ENCODE measurements at places on chromosomes 6 and 20.

GRCh38 chr6:160132776-160133338 is 11.2 kb downstream of the SLC22A1 start:
- no peak for DNase-seq

GRCh38 chr6:87600576-87600975 is 10.6 kb downstream of the ORC3 start:
- no peak for DNase-seq

DNA sequence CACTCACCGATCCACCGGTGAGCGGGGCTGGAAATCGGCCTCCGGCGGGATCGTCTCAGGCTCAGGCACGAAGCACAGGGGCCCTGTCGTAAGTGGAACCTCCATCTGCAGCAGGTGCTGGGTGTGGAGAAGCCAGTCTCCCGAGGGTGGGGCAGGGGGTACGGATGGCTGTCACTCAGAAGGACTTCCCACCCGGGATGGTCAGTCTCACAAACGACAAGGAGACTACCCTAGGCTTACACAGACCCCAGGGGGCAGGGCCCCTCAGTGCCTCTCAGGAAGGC is 27.8 kb downstream of the YTHDF1 start:
- DNase-seq: no peak

DNA sequence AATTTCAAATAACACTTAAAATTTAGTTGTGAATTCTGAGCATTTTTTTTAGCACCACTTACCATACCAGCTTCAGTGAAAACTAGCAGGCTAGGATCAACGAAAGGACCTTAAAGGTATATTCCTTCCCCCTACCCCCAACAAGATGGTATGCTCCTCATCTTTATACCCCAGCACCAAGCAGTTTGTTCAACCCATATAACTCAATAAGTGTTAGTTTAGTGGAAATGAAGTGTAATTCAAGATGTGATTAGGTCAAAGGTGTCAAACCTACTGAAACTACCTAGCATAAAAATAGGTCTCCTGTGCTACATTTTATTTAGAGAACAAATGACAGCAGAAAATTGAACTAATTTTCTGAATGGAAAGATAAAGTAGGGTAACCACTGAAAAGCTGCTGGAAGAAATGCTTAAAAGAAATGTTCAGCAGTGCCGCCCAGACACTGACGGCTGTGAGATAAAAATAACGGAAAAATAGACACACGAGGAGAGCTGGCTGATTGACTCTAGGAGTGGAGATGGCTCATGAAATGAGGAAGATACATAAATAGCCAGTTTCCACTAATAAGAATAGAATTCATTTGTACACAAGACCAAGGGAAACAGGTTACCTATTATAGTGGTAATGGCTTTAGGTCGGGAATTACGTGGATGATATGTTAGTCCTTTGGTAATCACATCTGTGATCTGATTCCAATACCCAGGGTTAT is 94.8 kb downstream of the IPCEF1 start:
- no peak for DNase-seq

- no peak for DNase-seq
These were observed 281.2 kb upstream of the DEFB112 start for GRCh38 chr6:50330963-50331362.

GRCh38 chr6:74491844-74492374 is 713.9 kb downstream of the COL12A1 start:
- DNase-seq: no peak

- DNase-seq: no peak
These were observed 217.3 kb upstream of the TENT5A start for GRCh38 chr6:81969814-81970213.

GRCh38 chr20:431012-431904 is 23.2 kb downstream of the RBCK1 start:
- peak; percentile 59 for DNase-seq

GRCh38 chr20:16695628-16696027 is 34.2 kb upstream of the SNRPB2 start:
- no peak for DNase-seq

- no peak for DNase-seq
These were observed 8.7 kb upstream of the POU3F2 start for GRCh38 chr6:98825600-98826230.

DNA sequence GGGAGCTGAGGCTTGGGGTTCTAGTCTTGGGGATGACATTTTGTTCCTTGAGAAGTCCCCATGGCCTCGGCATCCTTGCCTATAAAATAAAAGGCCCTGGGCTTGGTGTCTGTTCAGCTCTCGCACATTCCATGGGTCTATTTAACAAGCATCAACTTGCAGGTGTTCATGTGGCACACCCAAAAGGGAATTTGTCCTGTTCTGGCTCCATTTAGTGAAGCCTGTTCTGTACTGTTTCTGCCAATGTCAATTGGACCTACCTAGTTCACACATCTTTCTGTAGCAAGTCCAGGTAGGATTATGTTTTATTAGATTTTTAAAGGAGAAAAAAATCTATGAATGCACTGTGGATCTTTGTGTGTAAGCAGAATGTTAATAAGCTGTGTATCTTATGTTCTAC is 262.0 kb downstream of the HIVEP2 start:
- DNase-seq: no peak

DNA sequence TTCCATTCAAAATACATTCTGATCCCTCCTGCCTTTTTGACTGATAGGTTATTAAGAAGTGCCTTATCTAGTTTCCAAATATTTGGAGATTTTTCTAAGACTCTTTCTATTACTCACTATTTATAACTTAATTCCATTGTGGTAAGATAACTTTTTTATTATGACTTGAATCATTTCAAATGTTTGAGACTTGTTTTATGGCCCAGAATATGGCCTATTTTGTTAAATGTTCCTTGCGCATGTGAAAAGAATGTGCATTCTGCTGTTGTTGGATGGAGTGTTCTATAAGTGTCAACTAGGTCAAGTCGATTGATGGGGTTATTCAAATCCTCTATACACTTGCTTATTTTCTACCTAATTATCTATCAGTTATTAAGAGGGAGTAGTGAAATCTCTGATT is 13.1 kb upstream of the TCP11 start:
- no peak for DNase-seq

GRCh38 chr6:125149256-125150144 is 4.1 kb upstream of the TPD52L1 start:
- no peak for DNase-seq

GRCh38 chr6:117960877-117961276 is 53.8 kb downstream of the SLC35F1 start:
- no peak for DNase-seq

GRCh38 chr20:38633577-38634093 is 32.0 kb downstream of the ARHGAP40 start:
- peak; percentile 80 for DNase-seq

DNA sequence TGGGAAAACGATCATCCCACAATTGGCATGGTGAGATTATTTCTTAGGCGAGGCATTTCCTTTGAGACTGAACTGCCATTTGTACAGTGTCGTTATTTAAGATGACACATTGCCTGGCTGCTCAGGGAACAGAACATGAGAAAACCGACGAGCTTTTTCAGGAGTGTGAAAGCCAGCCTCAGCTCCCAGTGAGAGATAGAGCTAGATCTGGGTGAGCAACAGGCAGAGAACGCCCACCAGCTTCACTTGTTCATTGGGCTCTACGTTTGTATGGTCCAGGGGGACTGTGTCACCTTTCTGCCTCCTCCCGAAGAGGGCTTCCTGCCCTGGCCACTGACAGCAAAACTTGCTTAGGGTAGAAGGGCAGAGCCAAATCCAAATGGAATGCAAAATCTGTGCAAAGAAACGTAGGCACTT is 378.1 kb downstream of the RNGTT start:
- no peak for DNase-seq

DNA sequence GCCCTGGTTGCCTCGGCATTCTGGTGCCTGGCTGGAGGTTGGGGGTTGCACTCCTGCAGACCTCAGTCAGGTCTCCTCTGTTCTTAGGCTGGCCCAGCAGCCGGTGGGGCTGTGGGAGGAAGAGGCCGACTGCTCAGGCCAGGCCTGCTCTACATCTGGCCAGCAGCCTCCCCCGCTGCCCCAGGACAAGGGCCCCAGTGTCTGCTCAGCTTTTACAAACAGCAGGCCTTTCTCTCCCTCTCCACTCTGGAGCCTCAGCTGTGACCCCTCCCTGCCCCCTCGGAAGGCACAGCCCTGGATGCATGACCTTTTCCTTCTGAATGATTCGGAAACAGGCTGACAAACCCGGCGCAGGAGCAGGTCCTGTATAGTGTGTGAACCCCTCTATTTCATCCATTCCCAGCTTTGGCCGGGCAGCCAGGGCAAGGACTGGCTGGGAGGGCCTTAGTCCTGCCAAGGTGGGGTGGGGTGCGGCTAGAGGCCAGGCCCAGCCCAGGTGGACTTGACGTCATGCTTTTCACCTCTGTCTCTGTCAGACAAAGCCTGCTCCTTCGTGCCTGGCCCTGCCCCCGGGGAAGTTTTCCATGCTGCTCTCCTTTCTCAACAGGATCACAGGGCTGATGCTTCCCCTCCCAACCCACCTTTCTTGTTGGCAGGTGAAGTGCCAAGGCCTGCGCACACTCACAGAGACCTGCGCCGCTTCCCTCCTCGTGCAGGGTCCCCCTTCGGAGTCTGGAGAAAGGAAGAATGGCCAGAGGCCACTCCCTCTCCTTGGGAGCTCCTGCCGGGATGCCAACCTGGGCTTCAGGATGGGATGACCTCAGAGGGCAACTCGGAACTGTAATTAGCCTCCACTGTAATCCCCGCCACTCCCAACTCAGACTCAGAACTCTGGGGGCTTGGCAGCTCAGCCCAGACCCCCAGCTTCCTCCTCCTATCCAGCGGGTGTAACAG is 10.1 kb upstream of the ITPR3 start:
- DNase-seq: no peak

DNA sequence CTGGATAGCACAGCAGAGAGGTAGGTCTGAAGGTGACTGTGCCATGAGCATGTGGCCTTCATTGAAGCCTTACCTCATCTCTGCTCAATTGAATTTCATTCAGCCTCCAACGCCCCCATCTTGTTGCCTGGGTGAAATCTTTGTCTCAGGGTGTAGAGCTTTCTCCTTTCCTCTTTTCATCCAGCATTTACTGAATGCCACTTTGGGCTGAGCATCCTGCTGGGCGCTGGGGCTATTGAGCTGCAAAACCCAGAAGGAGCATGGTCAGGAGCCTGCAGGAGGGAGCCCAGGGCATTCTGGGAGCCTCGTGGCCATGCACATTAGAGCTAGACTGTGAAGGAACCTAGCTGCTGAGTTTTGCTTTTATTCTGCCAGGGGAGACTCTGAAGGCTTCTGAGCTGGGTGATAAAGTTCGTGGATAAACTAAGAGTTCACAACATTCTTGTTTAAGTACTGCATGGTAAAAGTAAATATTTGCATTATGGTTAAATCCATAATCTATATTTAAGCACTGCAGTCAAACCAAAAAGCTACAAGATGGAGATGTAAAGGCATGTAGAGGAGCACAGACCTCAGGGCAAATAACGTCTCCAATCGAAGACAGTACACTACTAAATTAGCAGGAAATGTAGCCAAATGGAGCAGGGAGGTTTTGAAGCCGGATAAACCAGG is 13.2 kb upstream of the ASXL1 start:
- DNase-seq: no peak

GRCh38 chr6:40782355-40782754 is 195.2 kb upstream of the LRFN2 start:
- DNase-seq: no peak

DNA sequence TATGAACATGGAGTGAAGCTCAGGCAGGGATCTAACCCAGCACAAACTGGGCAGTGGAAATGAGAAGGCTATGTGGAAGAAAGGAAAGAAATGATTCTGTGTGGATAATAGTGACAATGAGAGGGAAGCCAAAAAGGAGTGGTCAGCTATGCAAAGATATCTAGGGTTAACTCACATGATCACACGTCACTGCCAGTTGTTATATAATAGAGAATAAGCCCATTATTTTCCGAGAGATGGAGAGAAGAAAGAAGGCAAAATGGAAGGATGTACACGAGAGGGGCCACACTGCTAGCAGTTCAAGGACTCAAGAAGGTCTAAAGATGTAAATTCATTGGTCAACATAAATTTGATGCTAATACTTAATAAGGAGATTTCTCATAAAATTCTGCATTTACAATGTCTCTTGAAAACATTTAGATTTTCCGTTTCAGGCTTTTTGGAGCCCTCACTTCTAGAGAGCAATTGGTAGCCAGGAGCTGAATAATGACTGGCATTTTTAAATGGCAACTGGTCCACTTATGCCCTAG is 18.8 kb upstream of the RCAN2 start:
- no peak for DNase-seq

DNA sequence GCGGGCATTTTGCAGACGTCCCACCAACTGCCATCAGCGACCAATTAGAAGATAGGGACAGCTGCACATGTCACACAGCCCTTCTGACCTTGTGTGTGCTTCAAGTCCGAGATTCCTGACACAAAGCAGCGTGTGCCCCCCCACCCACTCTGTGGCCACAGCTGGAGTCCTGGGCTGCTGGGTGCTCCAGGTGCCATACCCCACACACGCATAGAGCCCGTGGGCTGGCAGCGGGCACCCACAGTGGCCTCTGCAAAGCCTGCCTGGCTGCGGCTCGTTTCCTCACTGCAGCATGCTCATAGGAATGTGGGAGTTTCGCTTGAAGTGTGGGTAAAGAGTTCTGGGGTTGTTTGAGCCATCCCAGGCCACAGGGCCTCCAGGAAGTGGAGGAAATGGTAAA is 2.5 kb upstream of the ADRM1 start:
- DNase-seq: no peak

DNA sequence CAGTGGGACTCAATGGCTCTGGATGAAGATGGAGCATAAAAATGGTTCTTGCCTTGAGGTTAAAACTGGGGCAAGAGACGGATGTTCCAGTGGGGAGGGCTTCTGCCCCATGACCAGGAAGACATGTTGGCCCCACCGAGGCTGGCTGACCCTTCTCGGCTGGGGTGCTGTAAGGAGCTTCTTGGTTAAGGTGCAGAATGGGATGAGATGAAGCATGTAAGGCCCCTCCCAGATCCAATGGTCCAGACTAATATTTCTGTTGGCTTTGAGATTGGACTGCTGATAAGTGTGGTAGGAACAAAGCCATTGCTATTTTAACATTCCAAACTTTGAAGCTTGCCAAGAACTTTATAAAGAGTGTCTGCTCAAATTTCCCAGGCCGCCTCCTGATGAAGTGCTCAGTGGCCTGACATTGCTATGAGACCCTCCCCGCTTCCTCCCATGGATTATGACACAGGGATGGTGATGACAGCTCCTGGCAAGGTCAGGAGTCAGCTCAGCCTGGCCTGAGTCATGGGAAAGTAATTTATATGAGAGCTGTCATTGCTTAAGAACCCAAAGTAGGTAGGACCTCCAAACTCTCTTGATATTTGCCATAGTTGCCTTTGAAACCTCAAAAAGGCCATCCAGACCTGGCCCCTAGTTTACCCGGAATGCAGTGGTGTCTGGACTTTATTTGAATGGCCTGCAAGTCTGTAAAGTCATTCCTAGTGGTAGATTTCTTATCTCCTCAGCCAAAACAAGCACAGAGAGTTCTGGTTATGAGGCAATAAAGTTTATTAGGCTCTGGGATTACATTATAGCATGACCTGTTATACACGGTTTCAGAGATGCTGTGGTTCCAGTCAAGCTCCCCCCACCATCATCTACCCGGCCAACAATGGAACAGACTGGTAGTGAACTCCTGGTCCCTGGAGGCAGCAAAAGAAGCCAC is 55.2 kb downstream of the TGM2 start:
- peak; percentile 85 for DNase-seq

GRCh38 chr6:117494694-117495318 is 12.3 kb downstream of the DCBLD1 start:
- no peak for DNase-seq

GRCh38 chr20:11076434-11077105 is 402.8 kb upstream of the JAG1 start:
- no peak for DNase-seq

- no peak for DNase-seq
These were observed 51.5 kb downstream of the HBS1L start for GRCh38 chr6:135002974-135003703.

All from SW 1271 (cell line).